Activated naive CD8-positive, alpha-beta T cell treated with anti-CD3 and anti-CD28 coated beads, Interleukin-2, amount 50 U/mL, for 24 hours (primary cell): ENCODE measurements at places on chromosomes 6 and 20.

DNA sequence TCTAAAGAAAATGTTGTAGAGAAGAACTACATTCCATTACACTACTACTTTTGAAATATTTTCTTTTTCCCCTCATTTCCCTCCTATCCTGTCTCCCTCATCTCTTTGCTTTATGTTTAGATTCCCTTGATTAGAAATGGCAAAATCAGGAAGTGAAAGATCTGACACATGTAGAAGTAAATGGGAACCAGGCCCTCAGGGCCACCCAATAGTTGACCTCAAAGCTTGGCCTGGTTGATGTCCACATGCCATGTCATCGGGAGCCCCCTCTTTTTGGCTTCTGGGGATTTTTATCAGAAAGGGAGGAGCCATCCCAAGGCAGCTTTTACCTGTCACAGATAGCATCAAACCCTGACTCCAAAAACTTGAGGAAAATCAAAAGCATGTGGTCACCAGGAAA, 168.3 kb upstream of the ECI2 start:
- DNase-seq: no peak

DNA sequence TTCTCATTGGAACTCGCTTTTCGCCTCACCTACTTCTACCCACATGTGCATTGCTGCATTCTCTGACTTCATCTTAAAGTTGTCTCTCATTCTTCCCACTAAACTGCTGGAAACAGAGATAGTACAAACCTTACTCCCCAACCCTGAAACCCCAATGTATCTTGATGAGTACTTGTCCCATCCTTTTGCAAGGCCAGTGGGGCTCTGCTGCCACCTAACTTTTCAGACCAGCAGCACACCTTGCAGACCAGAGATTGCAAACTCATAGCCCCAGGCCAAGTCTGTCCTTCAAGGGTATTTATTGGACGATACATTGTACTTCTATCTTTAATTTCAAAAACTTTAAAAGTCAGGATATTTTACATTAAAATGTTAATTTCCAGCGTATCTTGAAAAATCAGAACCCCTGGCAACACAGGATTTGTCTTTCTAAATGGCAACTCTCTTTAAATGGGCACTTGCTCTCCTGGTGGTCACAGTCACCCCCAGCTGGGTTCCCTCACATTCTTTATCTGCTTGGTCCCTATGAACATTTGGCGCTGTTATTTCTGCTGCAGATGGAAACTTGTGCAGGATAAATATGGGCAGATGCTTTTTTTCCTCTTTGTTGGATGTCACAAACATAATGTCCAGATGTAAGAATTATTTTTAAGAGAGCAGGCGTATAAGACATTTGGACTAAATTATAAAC, 83.9 kb downstream of the SOD2 start:
- no peak for DNase-seq

DNA sequence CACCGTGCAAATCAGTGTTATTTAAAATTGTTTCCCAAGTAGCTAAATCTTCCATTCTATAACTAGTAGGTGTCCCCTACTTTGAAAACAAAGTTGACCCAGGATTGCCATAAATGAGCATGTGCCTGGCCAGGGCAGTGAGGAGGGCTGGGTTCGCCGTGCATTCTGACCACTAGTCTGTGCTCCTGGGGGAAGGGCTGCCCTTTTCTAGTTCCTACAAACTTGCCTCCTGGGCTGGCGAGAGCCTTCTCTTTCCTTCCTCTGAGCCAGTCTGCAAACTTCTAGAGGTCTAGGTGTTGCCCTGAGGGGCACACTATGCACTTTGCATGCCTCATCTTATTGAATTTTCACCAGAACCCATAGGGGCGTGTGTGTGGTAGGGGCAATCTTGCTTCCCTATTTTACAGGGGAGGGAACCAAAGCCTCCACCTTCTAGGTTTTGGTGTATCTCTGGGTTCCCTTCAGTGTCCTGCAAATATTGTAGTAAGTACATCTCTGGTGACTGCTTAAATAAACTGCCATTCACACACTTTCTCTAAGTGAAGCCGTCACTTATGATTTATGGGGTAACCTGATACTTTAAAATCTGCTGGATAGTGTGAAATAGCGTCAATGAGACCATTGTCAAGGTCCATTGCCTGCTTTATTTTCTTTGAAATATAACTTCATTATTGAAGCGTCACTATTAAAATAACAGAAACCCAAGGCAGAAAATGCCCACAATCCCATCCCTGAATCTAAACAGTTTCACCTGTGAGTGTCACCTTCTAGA, 42.2 kb downstream of the CDH26 start:
- DNase-seq: no peak

DNA sequence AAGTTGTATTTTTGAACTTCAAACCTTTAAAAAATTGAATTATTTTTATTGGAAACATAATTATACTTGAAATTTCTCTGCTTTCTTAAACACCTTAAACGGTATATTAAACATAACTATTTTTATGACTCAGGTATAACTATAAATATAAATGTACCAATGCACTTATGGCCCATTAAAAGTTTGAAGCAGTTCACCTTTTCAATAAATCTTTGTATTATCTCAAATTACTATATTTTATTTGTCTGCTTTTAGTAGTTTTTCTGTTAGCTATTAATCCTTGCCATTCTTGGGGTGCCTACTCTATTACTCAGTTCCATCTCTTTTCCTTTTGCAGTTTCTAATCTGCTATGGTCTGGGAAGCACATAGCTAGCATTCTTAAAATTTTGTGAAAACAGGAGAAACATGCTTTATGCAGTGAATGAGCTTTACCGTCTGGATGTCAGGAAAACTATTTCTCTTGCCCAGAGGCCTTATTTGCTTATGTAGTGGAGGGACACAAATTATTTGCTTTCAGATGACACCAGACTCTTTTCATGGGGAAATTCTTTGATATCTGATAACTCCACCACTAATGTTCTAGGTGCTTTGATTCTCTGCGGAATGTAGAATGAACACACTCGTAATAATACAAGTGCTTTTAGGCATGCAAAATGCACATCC, 378.9 kb upstream of the CITED2 start:
- DNase-seq: no peak

DNA sequence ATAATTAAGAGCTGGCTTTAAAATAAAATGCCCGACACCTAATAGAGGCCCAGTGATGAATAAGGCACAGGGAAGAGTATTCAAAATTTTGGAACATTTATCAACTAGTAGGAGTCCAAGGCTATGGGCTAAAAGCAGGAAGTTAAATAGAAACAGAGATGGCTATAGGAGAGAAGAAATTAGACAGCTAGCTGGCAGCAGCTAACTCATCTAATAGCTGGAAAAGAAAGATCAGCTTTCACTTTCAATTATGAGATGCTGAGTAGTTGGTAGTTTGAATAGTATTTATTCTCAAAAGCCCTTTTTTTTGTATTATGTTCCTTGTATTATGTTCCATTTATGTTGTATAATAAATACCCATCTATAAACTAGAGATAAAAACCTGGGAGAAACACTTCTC, 215.7 kb downstream of the SLC35F1 start:
- no peak for DNase-seq

- DNase-seq: no peak
These were observed 50.5 kb downstream of the NKAIN2 start for GRCh38 chr6:123854201-123854600.

DNA sequence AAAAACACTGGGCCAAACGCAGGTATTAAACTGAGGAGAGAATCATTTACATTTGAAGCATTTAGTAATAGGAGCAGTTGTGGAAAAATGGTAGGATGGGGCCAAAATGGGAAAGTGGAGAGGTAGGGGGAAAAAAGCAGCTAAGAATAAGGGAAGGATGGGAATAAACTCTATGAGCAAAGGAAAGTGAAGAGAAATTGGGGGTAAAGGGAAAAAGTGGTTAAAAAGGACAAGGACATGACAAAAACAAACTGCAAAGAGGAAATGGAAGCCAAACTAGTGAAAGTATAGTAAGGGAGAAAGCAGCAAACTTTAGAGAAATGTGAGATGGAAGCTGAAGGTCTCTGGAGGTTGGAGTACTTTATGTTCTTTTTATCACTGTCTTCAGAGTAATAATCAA, 6.2 kb upstream of the ZSCAN16 start:
- no peak for DNase-seq

- no peak for DNase-seq
These were observed 77.4 kb downstream of the EDN3 start for GRCh38 chr20:59377842-59378241.

GRCh38 chr20:24370911-24371695, 98.3 kb upstream of the SYNDIG1 start:
- DNase-seq: no peak

DNA sequence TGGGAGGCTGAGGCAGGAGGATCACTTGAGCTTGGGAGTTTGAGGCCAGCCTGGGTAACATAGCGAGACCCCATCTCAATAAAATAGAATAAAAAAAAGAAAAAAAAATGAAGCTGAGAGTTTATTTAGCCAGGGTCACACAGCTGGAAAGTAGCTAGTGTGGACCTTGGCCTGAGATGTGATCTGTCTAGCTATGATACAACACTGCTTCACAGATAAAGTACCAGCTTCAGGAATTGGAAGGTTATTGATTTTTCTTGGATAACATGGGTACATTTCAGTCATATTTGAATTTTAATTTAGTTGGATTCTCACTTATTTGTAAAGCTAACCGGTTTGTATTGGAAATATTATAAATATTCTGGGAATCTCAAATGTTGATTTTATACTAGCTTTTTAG, 5.1 kb downstream of the FARS2 start:
- DNase-seq: no peak

- DNase-seq: no peak
These were observed 939 bp downstream of the TGM3 start for GRCh38 chr20:2296524-2297356.

GRCh38 chr20:5680192-5680591, 70.0 kb upstream of the SHLD1 start:
- no peak for DNase-seq

- no peak for DNase-seq
These were observed 672.9 kb upstream of the MARCKS start for GRCh38 chr6:113184291-113184690.

- DNase-seq: no peak
These were observed 77.9 kb upstream of the CITED2 start for GRCh38 chr6:139452148-139452876.

DNA sequence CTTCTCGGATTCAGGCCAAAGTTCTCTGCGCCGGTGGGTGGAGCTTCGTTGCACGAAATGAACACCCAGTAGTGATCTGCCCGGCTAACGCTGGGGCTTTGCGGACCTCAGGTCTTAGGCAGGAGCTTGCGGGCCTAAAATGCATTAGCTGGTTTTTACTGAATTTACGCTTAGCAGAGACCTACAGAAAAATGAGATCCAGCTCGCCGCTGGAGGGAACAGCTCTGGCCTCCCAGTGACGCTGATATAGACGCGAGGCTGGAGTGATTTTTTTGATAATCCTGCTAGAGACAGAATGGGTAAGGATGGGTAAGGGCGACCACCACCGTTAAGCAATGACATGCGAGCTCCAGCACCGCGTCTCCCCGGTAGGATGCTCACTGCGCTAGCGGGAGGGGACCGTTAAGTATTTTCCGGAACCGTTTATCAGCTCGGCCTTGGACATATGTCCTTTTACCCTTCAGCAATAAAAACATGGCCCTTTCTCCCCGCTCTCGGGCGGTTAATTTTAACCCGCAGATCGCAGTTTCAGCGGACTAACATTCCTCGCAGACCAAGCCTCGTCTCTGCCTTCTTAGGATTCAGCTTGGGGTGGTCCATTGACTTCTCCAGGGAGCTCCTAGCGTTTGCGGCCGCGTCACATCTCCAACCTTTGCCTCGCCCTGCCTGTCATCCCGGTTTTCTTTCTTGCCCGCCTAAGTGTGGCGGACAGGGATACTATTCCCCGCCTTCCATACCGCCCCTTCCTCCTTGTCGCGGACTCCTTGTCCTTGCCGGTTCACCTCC, 109.3 kb downstream of the GPX5 start:
- DNase-seq: no peak

DNA sequence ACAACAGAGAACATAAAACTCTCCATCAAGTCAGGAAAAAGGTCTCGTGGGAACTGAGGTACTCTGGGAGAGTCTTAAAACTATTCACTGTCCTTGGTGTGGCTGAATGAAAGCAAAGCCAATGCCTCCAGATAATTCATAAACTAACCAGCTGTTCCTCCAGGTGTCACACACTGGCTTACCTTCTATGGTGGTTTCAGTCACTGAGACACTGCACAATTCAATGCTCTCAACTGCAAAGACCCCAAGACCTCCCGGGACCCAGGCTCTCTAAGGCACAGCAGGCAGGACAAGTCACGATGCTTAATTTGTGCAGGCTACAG, 100.8 kb downstream of the GMPR start:
- no peak for DNase-seq

DNA sequence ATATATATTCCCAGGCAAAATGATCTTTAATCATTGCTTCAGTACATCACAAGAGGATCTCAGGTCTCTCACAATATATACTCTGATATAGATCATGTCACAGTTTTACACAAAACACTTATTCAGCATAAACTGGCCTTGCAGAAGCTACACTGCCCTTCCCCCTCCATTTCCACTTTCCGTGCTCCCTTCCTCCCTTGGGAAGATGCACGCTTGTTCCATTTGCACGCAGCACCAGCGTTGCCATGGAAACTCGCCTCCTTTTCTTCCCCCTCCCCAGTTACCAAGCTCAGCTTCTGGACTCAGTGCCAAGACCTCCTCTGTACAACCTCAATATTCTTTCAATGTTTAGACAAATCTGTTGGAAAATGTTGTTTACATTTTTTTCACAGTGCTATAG, 154.6 kb downstream of the RFPL4B start:
- DNase-seq: no peak

DNA sequence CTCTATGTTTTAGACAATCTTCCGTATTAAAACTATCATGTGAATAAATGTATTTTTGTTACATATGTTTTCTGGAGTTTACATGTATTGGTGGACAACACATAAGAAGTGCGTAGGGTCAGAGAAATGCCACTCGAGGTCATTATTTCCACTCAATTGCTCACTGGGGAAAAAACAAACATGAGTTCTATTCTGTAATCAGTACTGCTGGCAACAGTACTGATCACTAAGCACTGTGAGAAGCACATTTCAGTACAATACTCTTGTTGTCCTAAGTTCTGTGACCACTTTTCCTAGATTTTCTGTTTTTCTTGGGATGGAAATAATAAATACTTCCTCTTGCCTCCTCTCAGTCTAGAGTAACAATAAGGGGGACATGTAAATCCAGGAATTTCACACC, 44.5 kb downstream of the UST start:
- DNase-seq: no peak

GRCh38 chr20:62134735-62135231, 8.4 kb downstream of the PSMA7 start:
- no peak for DNase-seq

DNA sequence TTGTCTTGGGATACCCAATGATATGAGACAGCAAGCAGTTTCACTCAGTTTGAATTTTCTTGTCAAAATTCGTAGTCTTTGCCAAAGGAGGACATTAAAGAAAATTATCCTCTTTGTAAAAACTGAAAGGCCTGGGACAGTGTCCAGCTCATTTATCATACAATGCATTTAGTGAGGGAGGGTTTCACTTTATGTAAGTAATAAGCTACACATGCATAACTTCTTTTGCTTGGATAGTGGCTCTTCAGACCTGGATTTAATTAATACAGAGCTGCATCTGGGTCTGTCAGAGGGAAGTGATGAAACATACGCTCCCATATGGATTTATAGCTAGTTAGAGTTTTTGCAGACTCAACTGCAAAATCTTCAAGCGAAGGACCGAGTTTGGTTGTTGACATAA, 175.6 kb downstream of the PHACTR1 start:
- DNase-seq: no peak

- no peak for DNase-seq
These were observed 60.3 kb downstream of the ME1 start for GRCh38 chr6:83370567-83370966.
